ENCODE measurements at places on chromosomes 6 and 20.

DNA sequence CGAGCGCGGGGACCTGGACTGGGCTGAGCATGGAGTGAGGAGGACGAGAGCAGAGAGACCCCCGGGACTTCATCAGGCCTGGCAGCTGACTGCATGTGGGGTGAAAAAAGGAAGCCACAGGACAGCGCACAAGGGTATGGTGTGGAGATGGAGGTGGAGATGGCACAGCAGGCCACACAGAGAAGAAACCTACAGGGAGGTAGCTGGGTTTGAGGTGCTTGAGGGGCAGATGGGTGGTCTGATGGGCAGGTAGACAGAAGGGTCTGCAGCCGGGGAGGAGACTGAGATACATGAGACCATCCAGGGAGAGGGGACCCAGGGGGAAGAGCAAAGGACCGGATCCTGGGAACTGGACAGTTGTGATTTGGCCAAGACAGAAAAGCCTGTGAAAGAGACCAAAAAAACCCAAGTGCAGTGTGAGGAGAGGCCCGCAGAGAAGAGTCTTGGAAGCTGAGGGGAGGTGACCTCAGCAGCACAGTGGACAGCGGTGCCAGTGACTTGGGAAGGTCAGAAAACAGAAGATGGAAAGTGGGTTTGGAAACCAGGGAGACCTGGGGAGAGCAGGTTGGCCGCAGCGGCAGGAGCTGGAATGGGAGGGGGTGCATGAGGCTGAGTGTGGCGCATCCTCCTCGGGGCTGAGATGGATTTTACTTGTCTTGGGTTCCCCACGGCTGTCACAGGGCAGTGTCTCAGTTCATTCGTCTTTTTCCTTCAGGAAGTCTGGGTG is 5.5 kb downstream of the HLA-DPB1 start:
- no peak for DNase-seq

DNA sequence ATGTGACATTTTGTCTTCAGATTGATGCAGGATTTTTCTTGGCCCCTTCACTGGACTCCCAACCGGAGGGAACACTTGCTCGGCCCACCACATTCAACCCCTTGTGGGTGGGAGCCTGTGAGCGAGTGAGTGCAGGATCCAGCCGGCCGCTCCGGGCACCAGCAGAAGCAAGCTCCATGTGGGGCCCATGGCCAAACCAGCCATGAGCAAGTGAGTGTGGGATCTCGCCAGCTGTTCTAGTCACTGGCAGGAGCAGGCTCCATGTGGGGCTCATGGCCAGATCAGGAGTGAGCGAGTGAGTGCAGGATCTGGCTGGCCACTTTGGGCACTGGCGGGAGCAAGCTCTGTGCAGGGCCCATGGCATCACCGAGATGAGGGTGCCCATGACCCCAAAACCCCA is 42.6 kb downstream of the OSTM1 start:
- no peak for DNase-seq

DNA sequence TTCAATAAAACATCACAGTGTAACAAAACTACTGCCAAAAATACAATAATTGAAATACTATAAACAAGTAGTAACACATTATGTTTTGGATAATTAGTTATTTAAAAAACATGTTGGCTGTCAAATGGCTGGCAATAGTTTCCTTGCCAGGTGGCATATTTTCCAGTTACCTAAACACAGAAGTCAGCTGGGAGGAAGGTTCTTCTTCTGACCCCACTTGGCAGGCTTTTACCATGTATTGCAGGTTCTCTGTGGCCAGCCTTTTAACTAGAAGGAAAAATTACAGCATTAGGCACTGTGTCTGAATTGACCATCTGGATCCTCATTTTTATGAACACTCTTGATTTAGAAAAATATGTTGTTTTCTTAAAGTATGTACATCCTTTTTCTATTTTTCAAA is 131.4 kb downstream of the MMS22L start:
- DNase-seq: no peak

GRCh38 chr6:45946887-45947286 is 68.8 kb downstream of the CLIC5 start:
- peak; percentile 27 for DNase-seq

- no peak for DNase-seq
These were observed 40.6 kb upstream of the REV3L start for GRCh38 chr6:111523484-111524167.

DNA sequence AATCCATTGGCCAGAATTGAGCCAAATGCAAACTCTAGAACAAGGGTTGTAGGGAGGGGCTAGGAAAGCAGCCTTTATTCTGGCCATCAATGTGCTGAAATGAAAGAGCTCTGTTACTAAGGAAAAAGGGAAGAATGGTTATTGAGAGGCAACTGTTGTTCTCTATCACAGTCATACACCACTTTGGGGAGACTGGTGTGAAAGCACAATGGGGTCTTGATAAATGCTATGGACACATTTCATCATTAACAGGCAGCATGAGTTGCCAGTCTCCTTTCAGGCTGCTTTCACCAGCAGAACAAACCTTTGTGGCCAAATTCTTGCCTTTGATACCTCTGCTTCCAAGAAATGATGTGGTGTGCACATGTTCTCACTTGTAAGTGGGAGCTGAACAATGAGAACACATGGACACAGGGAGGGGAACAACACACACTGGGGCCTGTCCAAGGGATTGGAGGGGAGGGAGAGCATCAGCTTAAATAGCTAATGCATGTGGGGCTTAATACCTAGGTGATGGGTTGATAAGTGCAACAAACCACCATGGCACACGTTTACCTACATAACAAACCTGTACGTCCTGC is 86.2 kb downstream of the CDS2 start:
- DNase-seq: no peak

- DNase-seq: no peak
These were observed 28.4 kb upstream of the MAS1L start for GRCh38 chr6:29516108-29516507.

- no peak for DNase-seq
These were observed 1.0 kb upstream of the CUL9 start for GRCh38 chr6:43180985-43181384.

DNA sequence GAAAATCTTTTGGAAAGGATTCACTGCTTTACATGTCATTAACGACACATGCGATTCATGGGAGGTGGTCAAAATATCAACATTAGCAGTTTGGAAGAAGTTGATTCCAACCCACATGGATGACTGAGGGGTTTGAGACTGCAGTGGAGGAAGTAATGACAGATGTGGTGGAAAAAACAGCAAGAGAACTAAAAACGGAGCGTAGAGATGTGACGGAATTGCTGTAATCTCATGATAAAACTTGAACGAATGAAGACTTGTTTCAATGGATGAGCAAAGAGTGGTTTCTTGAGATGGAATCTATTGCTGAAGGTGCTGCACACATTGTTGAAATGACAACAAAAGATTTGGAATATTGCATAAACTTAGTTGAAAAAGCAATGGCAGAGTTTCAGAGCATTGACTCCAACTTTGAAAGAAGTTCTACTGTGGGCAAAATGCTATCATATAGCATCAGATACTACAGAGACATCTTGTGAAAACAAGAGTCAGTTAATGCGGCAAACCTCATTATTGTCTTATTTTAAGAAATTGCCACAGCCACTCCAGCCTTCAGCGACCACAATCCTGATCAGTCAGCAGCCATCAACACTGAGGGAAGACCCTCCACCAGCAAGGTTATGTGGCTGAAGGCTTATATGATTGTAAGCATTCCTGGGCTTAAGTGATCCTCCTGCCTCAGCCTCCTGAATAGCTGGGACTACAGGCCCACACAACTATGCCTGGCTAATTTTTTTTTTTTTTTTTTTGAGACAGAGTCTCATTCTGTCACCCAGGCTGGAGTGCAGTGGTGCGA is 19.2 kb downstream of the SRSF3 start:
- DNase-seq: no peak

Data from AG20443 (cell line).